NCI-H1417 (cell line): ENCODE measurements at places on chromosomes 4 and X.

DNA sequence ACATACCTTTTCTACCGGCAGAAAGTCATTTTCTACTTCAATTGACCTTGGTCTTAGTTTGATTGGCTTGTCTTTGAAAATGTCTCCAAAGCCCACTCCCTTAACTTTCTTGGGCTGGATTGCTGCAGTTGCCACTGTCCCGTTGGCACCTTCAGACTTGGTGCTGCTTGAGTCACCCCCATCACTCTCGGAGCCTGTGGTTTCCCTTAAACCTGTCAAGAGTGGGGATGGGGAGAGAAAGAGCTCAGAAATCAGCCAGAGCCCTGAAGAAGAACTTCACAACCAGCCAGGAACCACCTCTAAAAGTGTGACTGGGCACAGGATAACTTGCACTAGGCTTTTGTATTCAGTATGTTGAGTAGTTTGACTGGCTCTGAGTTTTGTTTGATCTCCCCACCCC, 168.5 kb upstream of the MAP3K15 start:
- no peak for DNase-seq

GRCh38 chr4:122889726-122890125, 32.7 kb downstream of the NUDT6 start:
- no peak for DNase-seq

GRCh38 chr4:187183346-187183745, 459.7 kb upstream of the FAT1 start:
- no peak for DNase-seq

DNA sequence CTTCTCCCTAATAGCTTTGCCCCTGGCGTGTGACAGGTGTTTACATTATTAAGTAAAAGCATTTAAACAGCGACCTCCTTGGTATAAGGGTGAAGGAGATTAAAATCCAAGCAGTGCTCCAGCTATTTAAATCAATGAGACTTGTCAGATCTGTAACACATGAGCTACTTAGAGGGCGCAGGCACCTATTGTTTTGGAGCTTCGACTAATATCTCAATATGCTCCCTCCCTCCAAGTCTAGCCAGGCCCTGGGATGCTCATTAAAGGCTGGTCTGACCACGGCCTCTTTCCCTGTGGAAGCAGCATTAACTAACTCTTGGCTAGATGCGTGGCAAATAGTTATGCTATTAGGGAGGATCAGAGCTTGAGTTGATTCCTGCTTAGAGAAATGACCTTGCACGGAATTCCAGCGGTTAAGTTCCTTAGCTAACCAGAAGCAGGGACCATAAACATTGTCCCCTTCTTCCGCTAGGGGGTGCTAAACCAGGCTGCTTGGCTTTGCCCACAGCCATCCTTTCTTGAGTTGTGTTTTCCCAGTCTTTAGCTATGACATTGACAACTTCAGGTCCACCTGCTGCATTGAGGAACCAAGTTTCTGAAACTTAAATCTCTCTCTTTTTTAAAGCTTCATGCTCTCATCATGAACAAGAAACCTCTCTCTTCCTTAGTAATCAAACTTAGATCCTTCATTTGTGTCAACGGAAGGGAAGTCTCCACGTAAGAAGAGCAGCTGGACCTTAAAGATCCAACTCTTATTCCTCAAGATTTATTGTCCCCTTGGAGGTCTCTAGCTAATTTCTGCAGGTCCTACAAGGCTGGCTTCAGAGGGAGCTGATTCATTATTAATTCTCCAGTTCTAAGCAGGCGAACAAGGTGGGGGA, 80.7 kb upstream of the IGFBP7 start:
- peak; percentile 4 for DNase-seq

- peak; percentile 72 for DNase-seq
Measured at GRCh38 chr4:145679991-145680455, at the start of gene C4orf51. C4orf51 (plus strand) TSS chr4:145680146; CDS start chr4:145680204, 58 bp downstream.

- no peak for DNase-seq
Measured at GRCh38 chr4:15525080-15525479, 55.4 kb downstream of the CC2D2A start.

DNA sequence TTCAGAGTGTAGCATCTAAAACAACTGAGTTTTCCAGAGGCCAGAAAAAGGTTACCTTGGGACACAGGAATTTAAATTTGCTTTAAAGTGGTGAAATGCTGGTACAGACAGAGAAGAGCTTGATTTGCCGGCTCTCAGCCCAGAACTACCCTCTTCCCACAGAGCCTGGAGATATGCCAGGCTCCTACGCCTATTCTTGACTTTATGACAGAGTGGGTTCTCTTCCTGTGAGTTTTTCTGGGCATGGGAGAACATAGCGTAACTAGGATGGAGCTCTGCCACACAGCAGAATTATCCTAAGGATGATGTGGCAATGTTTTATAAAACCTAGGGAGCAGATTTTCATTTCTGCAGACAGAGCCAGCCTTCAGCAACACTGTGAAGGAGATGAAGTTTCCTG, 241.8 kb downstream of the GRIA3 start:
- no peak for DNase-seq

GRCh38 chr4:160877087-160877790, 1286.6 kb downstream of the FSTL5 start:
- DNase-seq: no peak

- peak; percentile 25 for DNase-seq
Measured at GRCh38 chr4:75653845-75654503, 19.2 kb downstream of the G3BP2 start.

DNA sequence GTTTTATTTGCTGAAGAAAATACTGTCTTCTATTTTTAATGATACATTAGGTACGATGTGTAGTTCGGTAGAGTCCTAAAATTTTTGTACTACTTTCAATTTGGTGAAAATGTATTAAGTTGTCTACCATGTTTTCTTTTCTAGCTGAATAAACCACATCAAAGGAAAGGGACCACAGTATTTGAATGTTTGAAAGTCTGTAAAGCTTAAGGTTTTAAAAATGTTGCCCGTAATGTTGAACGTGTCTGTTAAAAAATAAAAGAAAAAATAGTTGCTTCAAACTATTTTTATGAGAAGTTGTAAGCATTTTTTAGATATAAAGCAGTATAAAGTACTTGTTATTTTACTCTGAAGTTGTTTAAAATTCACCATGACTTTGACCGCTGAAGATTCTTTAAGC, 3.2 kb downstream of the CDKN2AIP start:
- DNase-seq: no peak

DNA sequence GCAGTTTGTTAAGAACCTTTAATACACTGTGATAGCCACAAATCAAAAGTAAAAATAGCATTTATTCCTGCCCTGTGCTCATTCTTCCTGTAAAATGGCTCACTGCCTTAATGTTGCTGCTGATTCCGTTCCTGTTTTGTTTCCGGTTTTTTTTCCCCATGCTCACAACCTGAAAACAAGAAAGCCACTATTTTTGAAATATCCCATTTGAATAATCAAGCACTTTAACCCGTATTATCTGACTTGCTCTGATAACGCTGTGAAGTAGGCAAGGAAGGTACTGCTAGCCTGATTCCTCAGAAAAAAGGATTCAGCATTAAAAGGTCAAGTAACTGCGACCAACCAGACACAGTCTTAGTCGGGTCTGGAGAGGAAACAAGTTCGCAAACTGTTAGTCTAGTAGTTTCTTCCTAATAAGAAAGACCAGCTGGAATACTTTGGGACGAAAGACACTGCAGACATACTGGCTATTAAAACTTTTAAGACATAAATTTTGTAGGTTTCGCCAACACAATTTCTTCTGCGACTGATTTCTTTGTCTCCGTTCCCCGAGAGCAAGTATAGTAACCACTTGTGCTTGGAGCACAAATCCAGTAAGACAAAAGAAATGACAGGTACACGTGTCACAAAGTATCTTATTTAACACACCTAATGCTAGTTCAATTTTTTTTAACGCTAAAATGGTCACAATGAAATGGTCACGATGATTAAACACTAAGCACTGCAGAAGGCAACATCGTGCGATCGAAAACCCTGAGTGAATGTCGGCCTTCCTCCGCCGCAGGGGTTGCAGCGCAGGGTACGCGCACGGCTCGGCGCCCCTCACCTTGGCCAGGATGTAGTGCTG, 802 bp downstream of the COX18 start:
- peak; percentile 75 for DNase-seq

GRCh38 chr4:136599890-136600289, 932.4 kb downstream of the PCDH18 start:
- DNase-seq: no peak

DNA sequence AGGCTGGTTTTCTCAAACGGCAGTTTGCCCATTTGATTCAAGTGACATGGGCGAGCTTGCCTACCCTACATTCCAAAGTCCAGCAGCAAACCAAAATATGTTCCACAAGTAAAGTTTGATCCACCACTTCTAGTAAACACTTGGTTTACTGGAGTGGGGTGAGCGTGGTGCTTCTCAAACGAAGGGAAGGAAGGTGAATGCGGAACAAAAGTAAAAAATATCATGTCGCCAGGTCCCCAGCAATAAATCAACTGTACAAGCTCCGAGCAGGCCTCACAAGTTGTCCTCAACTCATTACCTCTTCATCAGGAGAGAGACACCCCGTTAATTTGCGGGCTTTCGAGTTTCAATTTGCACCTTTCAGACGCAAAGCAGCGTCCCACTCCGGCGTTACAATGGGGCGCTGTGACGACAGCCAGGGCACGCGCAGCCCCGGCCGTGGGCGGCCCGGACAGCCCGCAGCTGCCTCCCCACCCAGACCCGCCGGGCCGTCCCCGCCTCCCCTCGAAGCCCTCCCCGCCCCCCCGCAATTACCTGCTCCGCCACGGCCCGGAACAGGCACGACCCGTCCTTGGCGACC, 1.0 kb downstream of the OTUD4 start:
- DNase-seq: peak; percentile 74

DNA sequence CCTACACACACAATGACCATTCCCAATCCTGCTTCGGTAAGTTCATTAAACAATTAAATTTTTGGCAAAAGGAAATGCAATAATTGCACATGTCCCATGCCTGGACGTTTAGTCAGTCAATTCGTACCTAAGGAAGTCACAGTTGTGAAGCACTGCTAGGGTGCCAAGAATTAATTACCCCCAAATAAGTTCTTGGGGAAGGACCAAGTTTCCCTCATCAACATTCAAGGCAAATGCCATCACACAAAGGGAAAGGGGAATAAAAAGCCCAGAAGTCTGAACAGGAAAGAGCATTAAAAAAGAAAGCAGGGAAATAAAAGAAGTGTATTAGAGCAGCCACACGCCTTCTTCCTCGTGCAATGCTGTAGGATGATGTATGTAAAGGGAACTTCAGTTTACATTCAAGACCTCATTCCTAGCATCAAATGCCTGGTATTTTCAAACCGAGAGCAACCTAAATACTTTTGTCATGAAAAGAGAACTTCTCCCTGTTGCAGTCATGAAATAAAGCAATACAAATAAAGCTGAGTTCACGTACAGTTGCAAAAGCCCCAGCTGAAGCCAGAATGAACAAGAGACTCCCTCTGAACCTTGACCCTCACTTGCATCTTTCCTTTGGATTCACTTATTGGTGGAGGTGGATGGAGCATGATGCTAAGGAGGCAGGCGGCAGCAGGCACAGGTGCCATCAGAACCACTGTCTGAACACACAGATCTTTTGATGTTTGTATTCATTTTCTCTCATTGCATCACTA, 124.0 kb upstream of the PPARGC1A start:
- no peak for DNase-seq

DNA sequence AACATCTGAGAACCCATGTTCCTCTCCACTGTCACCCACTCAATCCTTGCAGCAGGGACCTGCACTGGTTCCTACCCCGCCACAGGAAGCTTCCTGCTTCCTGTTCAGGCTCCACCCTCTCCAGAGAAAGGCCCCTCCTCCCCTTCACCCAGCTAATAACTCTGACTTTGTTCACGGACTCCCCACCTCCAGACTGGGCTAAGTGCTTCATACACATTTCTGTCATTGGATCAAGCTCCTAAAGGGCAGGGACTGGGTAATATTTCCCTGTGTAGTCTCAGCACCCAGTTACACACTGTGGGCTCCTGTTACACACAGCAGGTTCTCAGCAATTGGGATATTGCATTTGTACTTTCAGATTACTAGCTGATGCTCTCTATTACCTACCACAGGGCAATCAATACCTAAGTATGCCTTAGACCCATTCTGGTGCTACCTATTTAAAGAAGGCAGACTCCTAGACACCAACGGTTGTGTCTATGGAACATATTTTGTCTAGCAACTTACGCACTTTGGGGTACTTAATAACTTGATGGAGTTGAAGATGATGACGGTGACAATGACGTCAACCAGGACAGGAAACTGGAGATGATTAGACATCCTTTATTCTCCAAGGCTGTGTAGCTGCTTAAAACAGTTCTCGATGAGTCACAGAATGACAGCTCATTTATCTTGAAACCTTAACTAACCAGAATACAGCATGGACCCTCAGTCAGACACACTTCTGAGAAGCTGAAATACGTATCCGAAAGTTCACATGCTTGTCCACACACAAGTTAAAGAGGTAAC, 58.1 kb downstream of the MAML3 start:
- peak; percentile 19 for DNase-seq

- peak; percentile 87 for DNase-seq
Measured at GRCh38 chrX:85243155-85243554, 424 bp downstream of the SATL1 start.
